Cardiac ventricle fibroblast (primary cell): ENCODE measurements at places on chromosomes 2 and 18. TPM values are rescaled to one million over a fixed set of nuclear protein-coding genes. Genes with fewer than 3 reads are reported as not detected.

The KCNE4 gene
- total RNA-seq, result 8.2 and 9.8 TPM in 2 replicates

The MAPK4 gene
- total RNA-seq, result 0.10 TPM in 1 of 2 replicates, not detected in the other

The GPR45 gene
- total RNA-seq, result not detected in 2 replicates

The LRP1B gene
- 0.37 and 0.49 TPM in 2 replicates for total RNA-seq

The IL1A gene
- 0.05 TPM in 1 of 2 replicates, not detected in the other for total RNA-seq

The TBR1 gene
- not detected in 2 replicates for total RNA-seq
